ENCODE measurements at places on chromosomes 11 and 22.

- no peak for DNase-seq
These were observed 5.5 kb downstream of the ZC3H12C start for GRCh38 chr11:110098645-110099044.

DNA sequence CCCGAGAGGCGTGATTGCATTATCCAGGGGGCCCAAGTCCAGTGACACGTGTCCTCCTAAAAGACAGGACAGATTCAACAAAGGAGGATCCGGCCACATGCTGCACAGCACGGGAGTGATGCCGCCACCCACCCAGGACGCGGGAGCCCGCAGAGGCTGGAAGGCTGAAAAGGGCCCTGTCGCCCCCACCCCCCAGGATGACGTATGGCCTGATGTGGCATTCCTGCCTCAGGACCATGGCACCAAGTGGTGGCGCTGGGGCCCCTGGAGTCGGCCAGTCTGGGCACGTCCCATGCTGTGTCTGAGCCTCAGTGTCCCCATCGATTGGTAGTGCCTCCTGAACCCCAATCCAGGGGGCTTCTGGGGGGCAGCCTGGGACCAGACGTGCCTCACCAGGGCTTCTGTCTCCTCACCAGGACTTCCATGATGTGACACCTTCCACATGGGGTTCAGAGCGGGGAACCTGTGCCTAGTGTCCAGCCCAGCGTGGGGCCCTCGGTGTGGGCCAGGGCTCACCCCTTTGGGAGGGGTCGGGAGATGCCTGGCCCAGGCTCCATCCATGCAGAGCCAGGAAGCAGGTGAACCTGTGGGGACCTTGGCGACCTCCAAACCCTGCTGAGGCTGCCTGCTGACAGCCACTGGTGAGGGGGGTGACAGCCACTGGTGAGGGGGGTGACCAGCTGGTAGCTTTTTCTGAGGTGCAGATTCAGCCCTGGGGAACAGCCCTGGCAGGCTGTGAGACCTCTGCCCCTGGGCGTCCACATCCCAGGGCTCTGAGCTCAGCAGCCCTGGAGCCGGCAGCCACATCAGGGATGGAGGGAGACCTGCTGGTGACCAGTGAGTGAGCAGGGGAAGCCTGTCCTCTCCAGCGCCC, 75.3 kb downstream of the KCNQ1 start:
- DNase-seq: peak; percentile 24

GRCh38 chr11:121464352-121464946, 11.7 kb upstream of the SORL1-AS1 start:
- peak; percentile 74 for DNase-seq

DNA sequence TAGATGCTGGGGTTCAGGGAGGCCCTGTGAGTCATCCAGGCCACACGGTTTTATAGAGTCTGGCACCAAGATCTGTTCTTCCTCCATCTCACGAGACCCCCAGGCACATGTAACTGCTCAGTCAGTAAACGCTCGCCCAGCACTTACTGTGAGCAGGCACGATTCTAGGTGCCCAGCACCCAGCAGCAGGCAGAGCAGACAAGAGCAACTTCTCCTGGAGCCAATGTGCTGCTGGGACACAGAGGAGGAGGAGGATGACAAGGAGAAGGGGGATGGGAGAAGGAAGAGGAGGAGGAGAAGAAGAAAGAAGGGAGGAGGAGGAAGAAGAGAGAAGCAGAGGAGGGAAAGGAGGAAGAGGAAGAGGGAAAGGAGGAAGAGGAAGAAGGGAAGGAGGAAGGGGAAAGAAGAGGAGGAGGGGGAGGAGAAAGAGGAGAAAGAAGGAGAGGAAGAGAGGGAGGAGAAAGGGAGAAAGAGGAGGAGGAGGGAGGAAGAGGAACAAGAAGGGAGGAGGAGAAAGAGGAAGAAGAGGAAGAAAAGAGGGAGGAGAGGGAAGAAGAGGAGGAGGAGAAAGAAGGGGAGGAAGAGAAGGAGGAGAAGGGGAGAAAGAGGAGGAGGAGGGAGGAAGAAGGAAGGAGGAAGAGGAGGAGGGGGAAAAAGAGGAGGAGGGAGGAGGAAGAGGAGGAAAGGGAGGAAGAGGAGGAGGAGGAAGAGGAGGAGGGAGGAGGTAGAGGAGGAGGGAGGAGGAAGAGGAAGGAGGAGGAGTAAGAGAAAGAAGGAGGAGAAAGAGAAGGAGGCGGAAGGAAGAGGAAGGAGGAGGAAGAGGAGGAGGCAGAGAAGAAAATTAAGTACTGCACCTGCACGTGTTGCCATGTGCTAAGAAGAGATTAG, 77.6 kb upstream of the RTL6 start:
- DNase-seq: no peak

DNA sequence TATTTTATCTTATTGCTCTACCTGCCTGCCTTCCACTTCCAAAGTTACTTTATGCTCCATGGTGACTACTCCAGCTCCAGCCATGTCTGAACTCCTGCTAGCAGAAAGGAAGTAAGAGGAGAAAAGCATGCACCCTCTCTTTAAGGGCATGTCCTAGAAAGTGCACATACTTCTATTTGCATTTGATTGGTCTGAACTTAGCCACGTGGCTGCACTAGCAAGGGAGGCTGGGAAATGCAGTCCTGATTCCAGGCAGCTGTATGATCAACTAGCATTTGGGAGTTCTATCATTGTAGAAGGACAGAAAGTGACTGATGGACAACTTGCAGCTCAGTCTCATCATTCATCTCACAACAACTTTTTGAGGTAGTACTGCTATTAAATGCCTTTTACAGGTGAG, 515.7 kb downstream of the BUD13 start:
- no peak for DNase-seq

- DNase-seq: no peak
These were observed 3.6 kb downstream of the ALDH3B1 start for GRCh38 chr11:68013611-68014156.

DNA sequence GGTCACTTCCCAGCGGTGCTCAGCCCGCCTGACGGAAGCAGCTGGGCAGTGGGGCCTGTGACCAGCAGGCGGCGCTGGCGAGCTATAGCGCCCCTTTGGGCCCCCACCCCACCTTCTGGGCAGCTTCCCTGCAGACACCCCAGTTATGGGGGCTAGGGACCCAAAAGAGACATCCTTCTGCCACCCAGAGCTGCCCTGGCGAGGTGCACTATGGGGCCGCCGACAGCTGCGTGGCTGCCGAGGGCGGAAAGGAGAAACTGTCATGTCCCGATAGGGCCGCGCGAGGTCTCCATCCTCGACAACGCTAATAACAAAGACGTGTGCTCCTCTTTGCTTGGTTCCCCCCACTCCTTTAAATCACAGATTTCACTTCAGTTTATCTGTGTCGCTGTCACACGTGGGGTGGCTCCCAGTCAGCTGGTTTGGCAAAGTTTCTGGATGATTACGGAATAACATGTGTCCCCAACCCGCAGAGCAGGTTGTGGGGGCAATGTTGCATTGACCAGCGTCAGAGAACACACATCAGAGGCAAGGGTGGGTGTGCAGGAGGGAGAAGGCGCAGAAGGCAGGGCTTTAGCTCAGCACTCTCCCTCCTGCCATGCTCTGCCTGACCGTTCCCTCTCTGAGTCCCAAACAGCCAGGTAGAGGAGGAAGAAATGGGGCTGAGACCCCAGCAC, 673 bp upstream of the MYO7A start:
- peak; percentile 73 for DNase-seq

- no peak for DNase-seq
These were observed 440 bp upstream of the KLHL35 start for GRCh38 chr11:75433443-75433842.

DNA sequence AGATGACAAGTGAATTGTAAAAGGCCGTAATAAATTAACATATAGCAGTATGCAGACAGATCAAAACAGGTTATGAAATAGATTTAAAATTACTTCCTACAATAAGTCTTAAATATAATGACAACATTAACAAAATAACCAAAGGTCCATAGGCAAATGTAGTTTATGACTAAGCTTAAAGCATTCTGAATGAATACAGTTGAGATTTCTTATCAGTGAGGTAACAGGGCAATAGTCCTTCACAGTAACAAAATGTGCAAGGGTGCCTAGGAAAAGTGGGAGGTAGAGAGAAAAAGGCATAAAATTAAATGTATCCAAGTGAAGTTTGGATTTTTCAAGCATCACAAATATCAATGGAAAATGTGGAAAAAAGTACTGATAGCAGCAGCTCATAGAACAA, 20.9 kb upstream of the P4HA3 start:
- DNase-seq: no peak

DNA sequence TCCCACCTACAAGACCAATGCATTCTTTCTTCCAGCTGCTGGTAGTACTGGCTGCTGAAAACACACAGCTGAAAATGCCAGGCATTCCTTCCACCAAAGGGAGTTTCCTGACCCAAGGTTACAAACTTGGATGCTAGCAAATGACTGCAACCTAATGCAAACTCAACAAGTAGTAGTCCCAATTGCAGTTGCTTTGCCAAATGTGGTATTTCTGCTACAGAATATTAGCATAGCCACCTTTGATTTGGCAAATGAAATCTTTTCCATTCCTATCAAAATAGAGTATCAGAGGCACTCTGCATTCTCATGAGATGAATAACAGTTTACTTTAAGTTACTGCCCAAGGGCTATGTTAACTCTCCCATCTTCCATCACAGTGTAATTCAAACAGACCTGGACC, 172.0 kb upstream of the ARHGAP42 start:
- no peak for DNase-seq

GRCh38 chr11:113057038-113057437, 95.8 kb downstream of the NCAM1 start:
- DNase-seq: no peak

- no peak for DNase-seq
These were observed 11.6 kb upstream of the DLAT start for GRCh38 chr11:112013497-112014164.
